ENCODE measurements at places on chromosomes 1 and 21. TPM values are rescaled to one million over a fixed set of nuclear protein-coding genes. Genes with fewer than 3 reads are reported as not detected.

Gene RPS6KA1
- 10.8 TPM for total RNA-seq

Gene RAVER2
- total RNA-seq, result 36.4 TPM

Gene CLCN6
- 25.2 TPM for total RNA-seq

Gene GJA4
- total RNA-seq, result 18.1 TPM

Gene SIK1
- total RNA-seq, result 49.3 TPM

Gene CELF3
- 39.4 TPM for total RNA-seq

Gene CFAP141
- total RNA-seq, result not detected

Gene VSIG8
- total RNA-seq, result not detected

Gene CSMD2
- 9.2 TPM for total RNA-seq

Gene C1orf210
- 0.44 TPM for total RNA-seq

Gene ZBED6
- total RNA-seq, result 22.9 TPM

Gene KCNT2
- total RNA-seq, result 18.0 TPM

Gene MATN1
- total RNA-seq, result 0.33 TPM

Gene MYBPH
- total RNA-seq, result 4.5 TPM
